ENCODE measurements at places on chromosomes 5 and 9.

- no peak for DNase-seq
Observed at GRCh38 chr5:35963381-35963843, 25.0 kb upstream of the CAPSL start.

DNA sequence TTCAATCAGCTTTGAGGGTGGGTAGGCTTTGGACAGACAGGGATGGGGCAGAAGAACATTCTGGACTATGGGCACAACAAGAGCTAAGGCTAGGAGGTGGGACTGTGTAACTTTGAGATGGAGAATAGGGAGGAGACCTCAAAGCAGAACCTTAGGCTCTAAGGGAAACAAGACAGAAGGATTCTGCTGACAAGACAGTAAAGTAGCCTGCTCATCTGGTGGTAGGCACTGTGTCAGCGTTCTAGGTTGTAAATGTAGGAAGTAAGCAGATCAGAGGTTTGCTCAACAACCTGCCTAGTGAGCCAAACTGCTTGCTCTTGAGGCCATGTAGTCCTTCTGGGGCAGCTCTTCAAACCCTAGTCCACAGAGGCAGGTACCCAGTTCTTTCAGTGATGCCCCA is 15.0 kb upstream of the IL12B start:
- DNase-seq = no peak

- DNase-seq = no peak
Observed at GRCh38 chr9:126704157-126704891, 90.6 kb downstream of the LMX1B start.

- DNase-seq = no peak
Observed at GRCh38 chr5:77259476-77259875, 49.0 kb downstream of the PDE8B start.

GRCh38 chr5:67467110-67467509 is 270.5 kb upstream of the CD180 start:
- no peak for DNase-seq

- no peak for DNase-seq
Observed at GRCh38 chr5:150540615-150541396, 32.9 kb downstream of the NDST1 start.

GRCh38 chr9:1073497-1073896 is 23.3 kb downstream of the DMRT2 start:
- no peak for DNase-seq

DNA sequence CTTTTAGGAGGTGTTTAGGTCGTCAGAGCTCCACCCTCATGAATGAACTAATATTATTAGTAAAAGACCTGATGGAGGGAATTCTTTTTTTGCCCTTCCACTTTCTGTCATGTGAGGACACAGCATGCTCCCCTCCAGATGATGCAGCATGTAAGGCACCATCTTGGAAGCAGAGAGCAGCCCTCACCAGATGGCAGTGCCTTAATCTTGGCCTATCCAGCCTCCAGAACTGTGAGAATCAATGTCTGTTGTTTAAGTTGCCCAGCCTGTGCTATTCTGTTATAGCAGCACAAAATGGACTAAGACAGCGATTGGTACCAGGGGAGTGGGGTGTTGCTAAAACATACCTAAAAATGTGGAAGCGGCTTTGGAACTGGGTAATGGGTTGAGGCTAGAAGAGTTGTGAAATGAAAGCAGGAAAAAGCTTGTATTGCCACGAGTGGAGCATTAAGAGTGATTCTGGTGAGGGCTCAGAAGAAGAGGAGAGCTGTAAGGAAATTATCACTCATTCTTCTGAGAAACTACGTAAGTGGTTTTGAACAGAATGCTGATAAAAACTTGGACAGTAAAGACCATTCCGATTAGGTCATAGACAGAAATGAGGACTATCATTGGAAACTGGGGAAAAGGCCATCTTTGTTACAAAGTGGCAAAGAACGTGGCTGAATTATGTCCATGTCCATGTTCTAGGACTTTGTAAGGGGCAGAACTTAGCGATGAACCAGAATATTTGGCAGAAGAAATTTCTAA is 28.6 kb downstream of the PTPDC1 start:
- no peak for DNase-seq

DNA sequence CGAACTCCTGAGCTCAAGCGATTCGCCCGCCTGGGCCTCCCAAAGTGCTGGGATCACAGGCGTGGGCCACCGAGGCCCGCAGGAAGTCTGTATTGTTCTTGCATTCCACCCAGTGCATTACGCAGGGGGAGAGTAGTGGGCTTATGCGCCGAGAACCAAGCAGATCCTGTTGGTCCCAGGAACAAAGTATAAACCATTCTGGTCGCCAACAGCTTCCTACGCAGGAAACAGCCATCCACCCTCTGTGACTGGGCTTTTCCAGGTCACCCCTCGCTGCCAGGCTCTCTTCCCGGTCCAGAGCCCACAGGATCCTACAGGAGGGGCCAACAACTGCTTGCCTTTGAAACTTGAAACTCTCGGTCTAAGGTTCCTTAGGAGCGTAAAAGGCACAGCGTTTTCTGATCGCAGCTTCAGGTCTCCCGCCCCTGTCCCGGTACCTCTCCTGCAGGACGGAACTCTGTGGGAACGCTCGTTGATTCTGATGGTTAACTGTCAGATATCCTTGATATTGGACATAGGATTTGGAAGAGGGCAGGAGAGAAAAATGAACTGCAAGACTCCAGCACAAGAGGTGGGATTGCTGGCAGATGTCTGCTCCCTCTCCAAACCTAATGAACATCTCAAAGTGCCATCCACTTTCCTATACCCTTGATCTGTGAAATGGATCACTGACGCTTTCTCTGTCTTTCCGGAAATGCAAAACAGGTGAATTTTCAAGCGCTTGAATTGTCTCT is 4.2 kb upstream of the ANXA2R start:
- DNase-seq = no peak

DNA sequence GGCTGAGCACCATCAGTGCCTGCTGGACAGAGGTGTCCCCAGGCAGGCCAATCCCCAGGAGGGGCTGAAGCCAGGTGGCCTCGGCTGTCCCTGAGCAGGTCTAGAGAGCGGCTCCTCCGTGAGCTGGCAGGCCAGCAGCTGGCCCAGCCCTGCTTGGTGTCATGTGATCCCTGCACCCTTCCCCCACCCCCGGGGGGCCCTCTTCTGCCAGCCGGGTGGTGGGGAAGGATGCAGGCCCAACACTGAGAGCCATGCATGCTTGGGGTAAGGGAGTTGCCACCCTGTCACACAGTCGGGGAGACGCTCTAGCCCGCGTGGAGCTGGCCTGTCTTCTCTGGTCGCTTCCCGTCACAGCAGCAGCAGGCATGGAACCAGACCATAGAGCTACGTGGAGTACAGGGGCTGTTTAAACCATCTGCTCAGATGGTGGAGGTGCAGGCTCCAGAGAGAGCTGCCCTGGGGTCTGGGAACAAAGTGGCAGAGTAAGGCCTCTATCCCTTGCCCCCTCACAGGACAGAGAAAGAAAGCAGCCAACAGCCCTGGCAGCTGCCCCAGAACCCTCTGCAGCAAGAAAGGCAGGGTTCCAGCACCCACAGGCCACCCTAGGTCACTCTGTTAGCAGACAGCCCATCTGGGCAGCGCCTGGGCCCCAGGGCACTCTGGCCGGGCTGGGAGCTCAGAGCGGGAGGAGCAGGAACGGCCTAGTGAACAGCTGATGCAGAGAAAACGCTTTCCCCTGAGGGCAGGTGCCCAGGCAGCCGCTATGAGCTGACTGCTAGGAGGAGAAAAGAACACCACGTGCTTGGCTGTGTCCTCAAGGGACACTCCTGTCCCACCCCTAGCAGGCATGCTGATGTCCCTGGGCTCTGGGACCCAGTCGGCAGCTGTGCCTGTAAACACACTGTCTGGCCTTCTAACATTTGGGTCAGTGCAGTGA is 6.8 kb downstream of the RALGDS start:
- DNase-seq = no peak

Data from right lung (tissue), 10 donors.